ENCODE measurements at places on chromosomes 1 and 21.

GRCh38 chr1:31736675-31737074 is 27.5 kb downstream of the ADGRB2 start:
- no peak for DNase-seq

- DNase-seq: no peak
These were observed 24.6 kb downstream of the C2CD2 start for GRCh38 chr21:41929248-41929647.

GRCh38 chr1:168159251-168159650 is 19.5 kb upstream of the TIPRL start:
- DNase-seq: no peak

DNA sequence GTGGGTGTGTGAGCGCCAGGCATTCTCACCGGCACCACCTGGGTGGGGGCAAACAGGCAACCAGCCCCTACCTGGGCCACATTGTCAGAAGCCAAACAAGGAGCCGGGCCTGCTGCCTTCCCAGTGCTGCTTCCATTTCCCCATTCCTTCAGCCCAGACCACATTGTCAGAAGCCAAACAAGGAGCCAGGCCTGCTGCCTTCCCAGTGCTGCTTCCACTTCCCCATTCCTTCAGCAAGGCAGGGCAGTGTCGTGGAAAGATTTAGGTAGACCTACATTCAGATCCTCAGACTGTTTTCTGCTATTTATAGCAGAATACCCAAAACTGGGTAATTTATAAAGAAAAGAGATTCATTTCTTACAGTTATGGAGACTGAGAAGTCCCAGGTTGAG is 47.0 kb upstream of the EFHD2 start:
- DNase-seq: no peak

DNA sequence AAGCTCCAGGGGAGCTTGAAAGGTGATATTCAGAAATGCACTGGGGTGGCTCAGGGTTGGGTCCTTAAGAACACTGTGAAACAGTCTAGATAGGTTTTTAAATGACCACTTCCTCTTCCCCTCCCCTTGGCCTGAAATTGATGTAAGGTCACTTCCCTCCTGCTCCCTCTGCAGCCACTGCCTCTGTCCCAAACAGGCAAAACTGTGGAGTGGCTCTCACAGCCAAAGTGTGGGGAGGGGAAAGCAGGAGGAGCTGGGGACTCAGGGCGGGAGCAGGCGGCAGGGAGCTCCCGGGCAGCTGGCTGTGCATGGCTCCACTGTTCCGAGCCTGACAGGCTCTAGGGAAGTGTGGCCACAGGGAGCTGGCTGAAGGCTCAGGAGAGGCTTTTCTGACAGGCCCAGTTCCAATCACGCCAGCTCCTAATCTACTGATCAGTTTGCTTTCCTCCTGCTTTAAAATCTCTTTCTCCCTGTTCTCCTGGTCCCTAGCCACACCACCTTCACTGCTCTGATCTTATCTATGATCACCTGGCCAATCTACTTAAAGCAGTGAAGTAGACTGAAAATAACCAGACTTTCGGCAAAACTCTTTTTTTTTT is 5.1 kb upstream of the CSRP1 start:
- DNase-seq: peak; percentile 68

GRCh38 chr1:167563579-167564246 is 10.2 kb upstream of the CREG1 start:
- no peak for DNase-seq

GRCh38 chr1:53511933-53512806 is 53.0 kb downstream of the DMRTB1 start:
- no peak for DNase-seq

DNA sequence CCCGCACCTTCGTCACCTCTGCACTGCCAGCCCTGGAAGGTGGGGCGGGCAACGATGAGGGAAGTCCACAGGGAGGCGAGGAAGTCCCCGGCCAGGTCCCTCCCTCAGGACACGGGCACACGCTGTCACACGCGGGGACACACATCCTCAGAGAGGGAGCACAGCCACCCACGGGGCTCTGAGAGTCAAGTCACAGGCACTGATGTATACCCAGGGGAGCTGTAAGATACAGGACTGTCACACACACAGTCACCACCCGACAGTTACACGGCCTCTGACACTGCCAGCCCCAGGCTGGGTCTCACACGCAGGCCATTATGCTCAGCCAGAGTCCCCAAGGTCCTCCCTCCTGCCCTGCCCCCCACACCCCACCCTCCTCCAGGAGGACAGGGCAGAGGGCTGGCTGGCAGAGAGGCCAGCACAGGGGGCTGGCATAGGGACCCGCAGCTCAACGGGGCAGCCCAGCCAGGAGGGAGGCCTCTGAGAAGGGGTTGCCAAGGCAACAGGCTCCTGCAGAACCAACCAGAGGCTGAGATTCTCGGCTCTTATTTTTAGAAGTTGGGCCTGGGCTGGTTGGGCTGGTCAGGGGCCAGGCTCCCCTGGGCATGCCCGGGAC is 17.7 kb upstream of the ADGRB2 start:
- no peak for DNase-seq

DNA sequence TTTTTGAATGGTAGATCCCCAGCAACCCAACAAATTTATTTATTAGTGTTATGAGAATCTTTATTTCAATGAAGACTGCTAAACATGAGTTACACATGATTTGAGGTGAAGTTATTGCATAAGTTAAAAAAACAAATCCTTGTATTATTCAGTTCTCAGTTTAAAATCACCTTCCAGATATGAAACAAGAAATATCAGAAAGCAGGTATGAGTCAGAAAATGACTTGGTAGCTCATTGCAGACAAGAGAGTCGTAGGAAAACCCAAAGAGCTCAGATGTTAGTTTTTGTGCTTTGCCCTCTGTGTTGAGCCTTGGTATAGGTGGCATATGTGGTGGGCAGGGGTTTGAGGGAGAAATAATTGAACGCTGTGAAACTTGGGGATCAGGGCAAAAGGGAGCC is 339.4 kb downstream of the BRINP3 start:
- no peak for DNase-seq

- DNase-seq: peak; percentile 85
These were observed 34.9 kb downstream of the ECE1 start for GRCh38 chr1:21255284-21255942.

DNA sequence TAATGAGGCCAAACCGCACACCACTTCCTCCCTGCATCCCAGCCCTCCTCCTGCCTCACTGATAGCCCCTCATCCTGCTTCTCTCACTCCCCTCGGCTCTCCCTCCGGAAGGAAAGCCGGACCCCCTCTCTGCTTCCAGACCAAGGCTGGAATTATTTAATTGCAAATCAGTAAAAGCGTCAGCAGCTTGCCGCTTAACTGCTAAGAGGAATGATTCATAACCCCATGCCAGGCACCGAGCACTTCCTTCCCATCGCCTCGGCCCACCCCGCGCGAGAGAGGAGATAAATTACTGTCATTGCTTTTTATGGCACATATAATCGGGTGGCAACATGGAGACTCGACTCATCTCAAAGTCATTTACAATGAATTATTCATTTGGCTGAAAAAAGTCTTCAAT is 77.3 kb downstream of the UBIAD1 start:
- no peak for DNase-seq

- peak; percentile 37 for DNase-seq
These were observed 2.2 kb upstream of the FOXD3 start for GRCh38 chr1:63320022-63320721.

GRCh38 chr1:214846276-214846675 is 236.3 kb upstream of the KCNK2 start:
- DNase-seq: no peak

GRCh38 chr1:64923294-64923718 is 43.0 kb downstream of the JAK1 start:
- no peak for DNase-seq

DNA sequence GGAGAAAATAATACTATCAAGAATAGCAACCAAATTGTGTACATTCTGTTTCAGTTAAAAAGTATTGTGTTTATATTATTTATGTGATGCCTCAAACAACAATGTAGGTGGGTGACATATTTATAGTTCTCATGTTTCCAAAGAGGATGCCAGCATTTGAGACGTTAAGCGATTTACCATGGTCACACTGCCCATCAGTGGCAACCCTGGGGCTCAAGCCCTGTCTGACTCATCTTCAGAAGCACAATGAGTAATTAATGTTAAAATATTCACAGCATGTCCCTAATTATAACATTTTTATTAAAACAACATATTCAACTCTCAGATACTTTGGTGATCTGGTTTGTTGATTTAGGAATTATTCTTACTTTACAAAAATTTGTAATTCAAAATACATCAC is 409.4 kb downstream of the BRINP3 start:
- DNase-seq: no peak

DNA sequence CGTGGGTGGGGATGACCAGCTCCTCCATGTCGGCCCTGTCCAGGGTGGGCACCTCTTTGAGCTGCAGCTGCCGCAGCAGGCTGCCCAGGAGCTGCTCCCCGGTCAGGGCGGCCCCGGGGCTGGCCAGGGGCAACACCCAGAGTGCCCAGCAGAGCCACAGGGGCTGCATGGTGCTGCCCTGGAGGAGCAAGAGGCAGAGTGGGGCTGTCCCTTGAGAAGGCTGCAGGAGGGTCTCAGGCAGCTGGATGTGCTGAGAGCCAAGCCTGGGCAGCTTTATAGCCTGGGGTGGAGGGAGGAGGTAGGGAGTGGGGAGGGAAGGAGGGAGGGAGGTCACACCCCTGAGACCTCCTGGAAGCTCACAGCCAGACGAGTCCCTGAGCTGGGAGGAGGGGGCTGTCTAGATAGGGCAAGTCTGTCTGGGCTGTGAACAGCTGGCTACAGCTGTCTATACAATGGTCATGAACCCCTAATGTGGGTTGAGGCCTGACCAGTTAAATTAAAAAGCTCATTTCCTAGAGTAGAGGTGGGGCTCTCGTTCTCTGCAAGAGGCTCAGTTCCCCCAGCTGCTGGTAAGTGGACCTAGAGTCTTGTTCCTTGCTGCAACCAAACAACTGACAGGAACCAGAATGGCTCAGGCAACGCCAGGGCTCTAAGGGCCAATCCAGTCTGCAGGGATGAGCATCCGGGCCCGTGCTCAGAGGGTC is at the start of gene LEFTY1:
Gene LEFTY1 (minus strand): TSS at position 249 of the 704 bp plus-strand sequence. CDS start 80 bp downstream, at position 169.
- no peak for DNase-seq

- DNase-seq: no peak
These were observed 49.8 kb downstream of the ACP6 start for GRCh38 chr1:147620543-147620942.

DNA sequence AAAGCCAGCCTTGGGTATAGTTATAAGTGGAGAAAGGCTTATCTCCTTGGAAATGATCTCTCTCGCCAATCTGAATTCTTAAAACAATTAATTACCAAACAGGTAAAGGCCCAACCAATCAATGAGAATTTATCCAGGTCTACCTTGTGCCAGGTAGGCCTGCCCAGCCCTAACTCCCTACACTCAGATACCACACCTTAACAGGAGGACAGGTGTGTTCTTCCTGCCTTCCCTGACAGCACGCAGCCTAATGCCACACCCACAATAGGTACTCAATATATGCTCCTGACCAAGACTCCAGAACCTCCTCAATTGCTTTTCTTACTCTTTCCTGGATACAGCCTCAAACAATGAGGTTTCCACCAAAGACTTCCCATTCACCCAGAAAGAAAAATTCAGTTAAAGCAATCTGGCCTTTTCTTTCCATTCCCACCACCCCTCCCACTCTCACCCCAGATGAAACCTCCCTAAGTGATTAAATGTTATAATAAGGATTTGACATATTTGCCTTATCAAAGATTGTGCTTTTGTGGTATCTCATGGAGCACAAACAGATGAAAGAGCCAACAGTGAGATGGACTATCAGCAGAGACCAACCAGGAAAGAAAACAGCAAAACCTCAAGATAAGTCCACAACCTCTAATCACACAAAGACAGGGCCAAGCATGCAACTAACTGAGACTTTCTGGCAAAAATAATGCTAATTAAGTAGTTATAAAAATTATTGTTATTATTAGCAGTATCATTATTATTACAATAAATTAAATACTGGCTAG is 25.6 kb downstream of the TRABD2B start:
- no peak for DNase-seq

GRCh38 chr1:8252266-8252951 is 65.5 kb upstream of the SLC45A1 start:
- no peak for DNase-seq

DNA sequence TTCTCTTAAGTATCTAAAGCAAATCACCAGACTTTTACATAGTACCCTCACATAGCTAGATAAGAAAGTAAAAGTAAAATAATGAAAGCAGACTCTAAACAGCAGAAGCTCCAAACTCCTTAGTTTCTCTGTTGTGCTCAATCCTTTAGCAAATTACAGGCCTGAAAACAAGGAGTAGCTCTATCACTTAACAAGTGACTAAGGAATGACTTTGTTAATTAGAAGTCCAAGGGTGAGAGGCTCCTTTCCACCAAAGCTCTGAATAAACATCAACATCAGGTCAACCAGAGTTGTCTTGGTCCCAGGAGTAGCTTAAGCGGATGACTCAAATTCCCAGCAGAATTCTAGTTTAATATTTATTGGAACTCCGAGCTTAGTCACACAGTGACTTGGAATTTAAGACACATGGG is 5.9 kb downstream of the NRIP1 start:
- no peak for DNase-seq

DNA sequence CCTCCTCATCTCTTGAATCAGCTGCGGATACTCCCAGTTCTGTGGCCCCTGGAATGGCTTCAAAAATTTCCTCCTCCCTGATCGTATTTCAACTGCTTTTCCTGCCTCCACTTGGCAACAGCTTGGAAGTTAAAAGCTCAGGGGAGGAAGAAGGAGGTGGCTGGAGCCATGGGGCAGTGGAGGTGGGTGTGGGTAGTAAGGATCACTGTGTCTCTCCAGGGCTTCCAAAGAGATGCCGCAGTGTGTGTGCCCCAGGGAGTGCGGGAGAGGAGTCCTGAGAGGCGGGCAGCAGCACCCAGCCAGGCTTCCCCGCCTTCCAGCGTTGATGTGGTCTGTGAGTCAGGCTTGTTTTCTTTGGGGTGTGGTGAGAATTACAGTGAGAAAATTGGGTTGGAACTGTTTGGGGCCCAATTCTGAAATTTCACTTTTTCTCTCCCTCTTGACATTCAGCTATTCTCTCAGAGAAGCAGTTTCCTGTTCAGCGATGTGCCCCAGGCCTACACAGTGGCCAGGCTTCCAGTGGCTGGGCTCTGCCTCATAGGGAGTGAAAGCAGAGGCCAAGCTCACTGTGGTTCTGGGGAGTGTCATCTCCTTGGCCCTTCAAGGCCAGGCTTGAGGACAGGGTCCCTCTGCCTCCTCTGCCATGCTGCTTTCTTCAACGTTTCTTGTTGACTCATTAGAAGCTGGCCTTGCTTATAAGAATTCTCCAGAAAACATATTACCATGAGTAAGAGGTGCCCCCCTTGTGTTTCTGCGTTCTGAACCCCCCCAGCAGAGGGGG is 69.0 kb downstream of the PGM1 start:
- no peak for DNase-seq

- DNase-seq: peak; percentile 78
These were observed 649 bp downstream of the AHDC1 start for GRCh38 chr1:27603309-27603680.

DNA sequence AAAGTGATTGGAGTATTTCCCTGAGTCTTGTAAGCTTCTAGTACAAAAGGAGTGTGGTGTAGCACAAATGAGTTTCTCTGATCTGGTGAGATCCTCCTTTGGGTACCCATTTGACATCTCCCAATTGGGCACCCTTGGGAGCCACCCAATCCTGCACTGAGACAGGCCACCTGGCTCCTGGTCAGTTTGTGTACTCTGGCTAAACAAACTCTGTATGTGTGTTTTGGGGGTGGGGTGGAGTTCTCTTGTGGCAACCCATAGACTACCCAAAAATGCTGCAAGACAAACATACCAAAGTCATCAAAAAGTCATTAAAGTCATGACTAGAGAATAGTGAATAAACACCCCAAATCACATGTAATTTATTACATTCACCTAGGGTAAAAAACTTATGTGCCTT is 8.4 kb upstream of the HIVEP3 start:
- DNase-seq: no peak

- no peak for DNase-seq
These were observed 349.0 kb upstream of the VAMP3 start for GRCh38 chr1:7422081-7422480.

All from GM13976 (cell line).